Placental pericyte (primary cell): ENCODE measurements at places on chromosomes 2 and 18. TPM values are rescaled to one million over a fixed set of nuclear protein-coding genes. Genes with fewer than 3 reads are reported as not detected.

The DPY30 gene
- 34.8 and 42.9 TPM in 2 replicates for total RNA-seq

The TUBA4B gene
- not detected in 2 replicates for total RNA-seq

The CKAP2L gene
- 0.88 and 59.1 TPM in 2 replicates for total RNA-seq

The ADCYAP1 gene
- total RNA-seq: not detected in 2 replicates

The DSG4 gene
- total RNA-seq: not detected in 2 replicates

The FAM237A gene
- not detected in 2 replicates for total RNA-seq

The FSHR gene
- total RNA-seq: not detected in 2 replicates

The STPG4 gene
- total RNA-seq: 0.66 and 1.6 TPM in 2 replicates

The ACOXL gene
- not detected in 2 replicates for total RNA-seq

The C1QL2 gene
- under 0.01 TPM in 1 of 2 replicates, not detected in the other for total RNA-seq

The LIPG gene
- 38.1 and 59.4 TPM in 2 replicates for total RNA-seq

The ASAP2 gene
- 40.9 and 76.5 TPM in 2 replicates for total RNA-seq

The REEP1 gene
- total RNA-seq: not detected in 2 replicates

The COLEC11 gene
- 1.0 and 1.1 TPM in 2 replicates for total RNA-seq

The CNNM3 gene
- 10.0 and 19.0 TPM in 2 replicates for total RNA-seq
